ENCODE measurements at places on chromosomes 1 and 21. TPM values are rescaled to one million over a fixed set of nuclear protein-coding genes. Genes with fewer than 3 reads are reported as not detected.

GRCh38 chr1:54342742-54343687, 63.2 kb downstream of the SSBP3 start:
- DNase-seq, result no peak

The C1orf116 gene
- total RNA-seq, result 0.13 TPM

The COL9A2 gene
- total RNA-seq, result 8.6 TPM

DNA sequence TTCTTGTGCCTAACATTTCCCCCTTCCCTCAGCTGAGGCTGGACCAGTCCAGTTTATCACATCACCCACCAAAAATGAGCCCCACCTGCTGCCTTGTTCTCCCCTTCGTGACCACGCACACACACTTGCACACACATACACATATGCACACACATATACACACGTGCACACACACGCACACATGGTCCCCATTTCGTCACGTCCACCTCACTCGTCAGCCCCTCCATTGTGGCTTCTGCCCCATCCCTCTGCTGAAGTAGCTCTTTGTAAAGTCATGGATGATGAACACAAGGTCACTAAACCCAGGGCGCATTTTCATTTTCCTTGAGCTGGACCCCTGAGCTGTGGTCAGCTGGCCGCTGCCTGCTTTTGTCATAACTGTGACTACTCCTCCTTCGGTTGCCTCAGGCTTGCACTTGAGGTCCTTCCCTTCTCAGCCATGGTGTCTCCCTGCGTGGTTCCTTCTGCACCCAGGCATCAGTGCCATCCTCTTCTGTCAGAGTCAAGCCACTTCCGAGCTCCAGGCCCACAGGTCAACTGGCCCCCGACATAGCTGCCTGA, 93.8 kb downstream of the SYT2 start:
- DNase-seq, result peak; percentile 58

GRCh38 chr1:155938220-155938627, 3.2 kb upstream of the RXFP4 start:
- no peak for DNase-seq

The OR2T29 gene
- not detected for total RNA-seq

- DNase-seq, result no peak
These were observed 32.9 kb upstream of the ATP2B4 start for GRCh38 chr1:203593723-203594122.

DNA sequence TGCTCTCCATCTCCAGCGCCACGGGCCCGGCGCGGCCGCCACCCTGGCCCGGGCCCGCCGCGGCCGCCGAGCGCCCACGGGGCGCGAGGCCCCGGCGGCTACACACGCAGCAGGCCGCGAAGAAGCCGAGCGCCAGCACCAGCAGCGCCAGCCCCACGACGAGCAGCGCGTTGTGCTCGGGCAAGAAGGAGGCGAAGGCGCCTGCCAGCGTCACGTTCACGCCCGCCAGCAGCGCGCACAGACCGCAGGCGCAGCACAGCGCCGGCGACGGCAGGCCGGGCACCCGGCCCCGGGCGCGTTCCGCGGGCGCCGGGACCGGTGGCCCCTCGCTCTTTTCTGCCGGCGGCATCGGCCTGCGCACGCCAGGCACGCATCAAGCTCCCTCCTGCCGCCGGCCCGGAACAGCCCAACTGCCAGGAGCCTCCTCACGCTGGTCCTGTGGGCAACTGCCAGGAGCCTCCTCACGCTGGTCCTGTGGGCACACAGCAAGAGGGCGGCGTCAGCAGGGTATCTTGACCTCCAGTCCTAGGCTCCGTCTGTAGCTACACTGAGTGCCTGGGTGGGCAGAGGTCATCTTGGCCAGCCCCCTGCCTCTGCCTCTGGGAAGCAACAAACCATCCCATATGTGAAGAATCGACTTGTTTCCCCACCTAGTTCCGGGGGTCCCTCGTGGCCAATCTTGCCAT, 18.1 kb downstream of the KNCN start:
- DNase-seq, result peak; percentile 66

The GJB5 gene
- total RNA-seq, result not detected

The CCSAP gene
- 3.5 TPM for total RNA-seq

The TIPRL gene
- 28.9 TPM for total RNA-seq

DNA sequence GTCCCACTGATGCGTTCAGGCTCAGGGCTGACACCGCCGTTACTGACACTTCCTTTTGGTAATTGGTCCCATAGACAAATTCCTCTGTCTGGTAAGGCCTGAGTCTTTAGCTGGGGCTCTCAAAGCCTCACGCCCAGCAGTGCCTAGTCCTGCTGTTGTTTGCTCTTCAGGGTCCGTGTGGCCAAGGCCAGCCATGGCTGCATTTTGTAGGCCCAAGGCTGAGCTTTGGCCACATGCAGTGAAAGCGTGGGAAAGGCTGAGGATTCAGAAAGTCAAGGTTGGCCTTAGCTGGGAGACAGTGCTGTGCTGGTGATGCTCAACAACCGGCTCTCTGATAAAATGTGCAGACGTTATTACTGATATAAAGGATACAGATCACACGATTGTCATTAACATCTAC, 63.5 kb upstream of the C1orf174 start:
- no peak for DNase-seq

DNA sequence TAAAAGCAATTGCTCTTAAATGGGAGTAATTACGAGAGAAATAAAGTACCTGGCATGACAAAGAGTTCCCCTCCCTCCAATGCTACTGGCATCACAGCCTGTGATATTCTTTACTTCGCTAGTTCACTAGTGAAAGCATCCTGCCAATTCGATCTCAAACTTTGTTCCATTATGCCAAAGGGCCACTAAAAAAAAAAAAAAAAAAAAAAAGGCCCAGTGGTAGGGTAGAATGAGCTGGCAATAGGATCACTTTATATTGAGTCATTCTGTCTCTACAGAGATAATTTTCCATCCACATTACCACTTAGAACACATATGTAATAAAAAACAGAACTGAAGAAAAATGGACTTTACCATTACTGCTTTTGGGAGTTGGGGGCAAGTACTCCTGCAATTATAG, 11.2 kb downstream of the PUM1 start:
- no peak for DNase-seq

The EYA3 gene
- total RNA-seq, result 20.9 TPM

The ZNF326 gene
- total RNA-seq, result 20.6 TPM

Data from aorta (tissue), 5 donors.